ENCODE measurements at places on chromosomes 4 and X. TPM values are rescaled to one million over a fixed set of nuclear protein-coding genes. Genes with fewer than 3 reads are reported as not detected.
A peak's percentile ranks its signal among the peaks of the same experiment; 100 is the strongest.

GRCh38 chr4:113921089-113921794, 58.2 kb downstream of the ARSJ start:
- H3K4me3 ChIP-seq, result no peak overlapping the region
- no peak for DNase-seq
- no peaks in the 10 kb centered on the region for H3K4me1 ChIP-seq
- no peak overlapping the region for H3K27ac ChIP-seq

Gene SFRP2
- 1.4 TPM for total RNA-seq

- H3K27ac ChIP-seq, result no peak overlapping the region
- no peaks in the 10 kb centered on the region for H3K4me1 ChIP-seq
- H3K36me3 ChIP-seq, result no peaks in the 10 kb centered on the region
- no peak for DNase-seq
- no peaks in the 10 kb centered on the region for H3K27me3 ChIP-seq
- H3K4me3 ChIP-seq, result no peak overlapping the region
Observed at GRCh38 chr4:95386410-95386809, 162.4 kb downstream of the UNC5C start.

Gene MAGEB2
- total RNA-seq, result not detected

Gene DUX4
- not detected for total RNA-seq

Gene KLHL34
- 2.2 TPM for total RNA-seq

Gene SOWAHD
- not detected for total RNA-seq

GRCh38 chr4:105527081-105527480, 25.3 kb upstream of the ARHGEF38 start:
- no peaks in the 10 kb centered on the region for H3K27me3 ChIP-seq
- H3K27ac ChIP-seq, result no peak overlapping the region
- DNase-seq, result no peak
- H3K4me1 ChIP-seq, result no peaks in the 10 kb centered on the region
- H3K4me3 ChIP-seq, result no peak overlapping the region
- no peaks in the 10 kb centered on the region for H3K36me3 ChIP-seq

Gene COL4A6
- total RNA-seq, result 4.6 TPM

DNA sequence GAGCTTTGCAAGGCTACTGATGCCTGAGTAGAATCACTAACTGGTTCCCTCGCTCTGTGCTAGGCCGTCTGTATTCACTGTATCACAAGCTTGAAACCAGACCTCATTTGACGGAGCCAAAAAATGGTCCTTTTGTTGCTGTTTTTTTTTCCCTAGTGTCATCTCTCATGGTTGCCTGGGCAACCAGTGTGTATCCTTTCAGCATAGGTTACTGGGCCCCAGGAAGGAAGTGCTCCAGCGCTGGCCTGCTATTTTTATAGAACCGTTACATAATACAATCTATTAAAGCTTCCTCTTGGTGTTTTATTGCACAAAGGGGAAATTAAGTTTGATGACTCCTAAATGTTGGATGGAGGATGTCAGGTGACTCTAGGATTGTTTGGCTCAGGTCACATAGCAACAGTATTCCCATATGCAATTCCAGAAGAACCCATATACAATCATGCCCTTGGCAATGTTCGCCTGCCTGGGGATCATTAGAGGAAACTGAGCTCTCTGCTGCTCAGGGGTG, 220.4 kb downstream of the SPRY1 start:
- no peak overlapping the region for H3K4me3 ChIP-seq
- peak; percentile 82 for DNase-seq
- no peaks in the 10 kb centered on the region for H3K4me1 ChIP-seq
- H3K27ac ChIP-seq, result peak overlapping the region; percentile 48

Gene FAM9C
- total RNA-seq, result not detected

Gene RNF212
- total RNA-seq, result 1.9 TPM

Gene GSX2
- not detected for total RNA-seq

Gene TRAM1L1
- 0.90 TPM for total RNA-seq

DNA sequence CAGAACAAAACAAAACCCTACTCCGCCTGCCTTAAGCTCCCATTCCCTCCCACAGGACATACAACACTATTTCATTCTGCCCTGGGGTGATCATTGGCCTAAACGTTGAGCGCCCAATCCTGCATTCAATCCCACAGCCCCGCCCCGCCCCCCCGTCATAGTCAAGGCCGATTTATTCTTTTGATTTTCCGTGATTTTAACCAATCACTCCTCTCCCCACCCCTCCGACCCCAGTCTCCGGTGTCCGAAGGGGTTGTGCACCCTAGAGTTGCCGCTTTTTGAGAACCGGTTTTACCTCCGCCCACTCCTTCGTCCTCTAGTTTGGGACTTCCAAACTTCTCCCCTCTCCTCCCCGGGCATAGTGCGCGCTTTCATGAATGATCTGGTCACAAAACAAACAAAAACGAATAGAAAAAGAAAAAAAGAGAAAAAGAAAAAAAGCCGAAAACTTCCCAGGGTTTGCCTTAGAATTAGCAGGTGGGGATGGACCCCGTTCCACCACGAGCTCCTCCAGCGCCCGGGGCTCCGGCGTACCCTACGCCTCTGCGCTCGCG, 446 bp upstream of the UBE2A start:
- H3K4me3 ChIP-seq, result peak overlapping the region; percentile 70
- no peaks in the 10 kb centered on the region for H3K4me1 ChIP-seq
- H3K27ac ChIP-seq, result peak overlapping the region; percentile 95
- no peak for DNase-seq
- H3K27me3 ChIP-seq, result no peaks in the 10 kb centered on the region
- H3K36me3 ChIP-seq, result no peaks in the 10 kb centered on the region

Gene TLR3
- 3.5 TPM for total RNA-seq

- no peaks in the 10 kb centered on the region for H3K27me3 ChIP-seq
- no peak for DNase-seq
- H3K4me3 ChIP-seq, result no peak overlapping the region
- H3K27ac ChIP-seq, result no peak overlapping the region
- H3K36me3 ChIP-seq, result no peaks in the 10 kb centered on the region
Observed at GRCh38 chr4:181293014-181293413, 950.2 kb upstream of the TENM3 start.

DNA sequence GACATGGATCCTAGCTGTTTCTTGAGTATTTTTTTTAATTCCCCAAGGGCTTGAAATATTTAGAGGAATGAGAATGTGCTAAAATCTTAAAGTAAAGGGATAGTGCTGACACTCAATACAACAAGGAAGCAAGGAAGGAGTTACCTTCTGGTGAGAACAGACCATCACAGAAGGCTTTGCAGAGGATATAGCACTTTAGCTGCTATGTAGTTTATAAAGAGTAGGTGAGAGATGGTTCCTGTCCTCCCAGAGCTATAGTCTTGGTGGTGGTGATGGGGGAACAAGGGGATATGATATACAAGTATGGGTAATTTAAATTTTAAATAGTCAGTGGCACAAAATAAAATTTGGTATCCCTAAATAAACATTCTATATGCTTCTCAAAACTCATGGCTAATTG, 47.6 kb downstream of the MTHFD2L start:
- DNase-seq, result no peak
- H3K27me3 ChIP-seq, result no peaks in the 10 kb centered on the region
- peaks cover 14% of the 10 kb centered on the region for H3K36me3 ChIP-seq
- H3K4me3 ChIP-seq, result no peak overlapping the region
- peak overlapping the region; percentile 13 for H3K27ac ChIP-seq

DNA sequence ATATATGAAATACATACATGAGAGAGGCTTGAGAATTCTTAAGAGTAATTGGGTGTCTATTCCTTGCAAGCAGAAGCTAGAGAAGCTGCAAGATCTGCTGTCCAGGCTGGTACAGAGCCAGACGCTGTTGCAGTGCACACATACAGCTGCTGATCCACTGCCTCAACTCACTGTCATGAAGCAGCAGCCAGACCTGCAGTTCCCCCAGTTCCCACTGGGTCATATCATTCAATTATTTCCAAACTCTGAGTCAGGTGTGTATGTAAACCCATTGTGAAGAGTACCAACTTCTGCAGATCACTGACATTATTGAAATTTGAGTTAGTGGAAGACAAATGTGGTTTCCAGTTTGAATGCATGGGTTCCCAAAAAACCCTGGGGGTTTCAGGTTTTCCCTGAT, 1212.8 kb upstream of the ADGRL3 start:
- H3K27ac ChIP-seq, result no peak overlapping the region
- no peaks in the 10 kb centered on the region for H3K27me3 ChIP-seq
- H3K36me3 ChIP-seq, result no peaks in the 10 kb centered on the region
- H3K4me1 ChIP-seq, result no peaks in the 10 kb centered on the region
- DNase-seq, result no peak

GRCh38 chr4:27759611-27760575, 899.3 kb downstream of the STIM2 start:
- H3K27ac ChIP-seq, result no peak overlapping the region
- H3K36me3 ChIP-seq, result no peaks in the 10 kb centered on the region
- H3K27me3 ChIP-seq, result no peaks in the 10 kb centered on the region
- no peak for DNase-seq

DNA sequence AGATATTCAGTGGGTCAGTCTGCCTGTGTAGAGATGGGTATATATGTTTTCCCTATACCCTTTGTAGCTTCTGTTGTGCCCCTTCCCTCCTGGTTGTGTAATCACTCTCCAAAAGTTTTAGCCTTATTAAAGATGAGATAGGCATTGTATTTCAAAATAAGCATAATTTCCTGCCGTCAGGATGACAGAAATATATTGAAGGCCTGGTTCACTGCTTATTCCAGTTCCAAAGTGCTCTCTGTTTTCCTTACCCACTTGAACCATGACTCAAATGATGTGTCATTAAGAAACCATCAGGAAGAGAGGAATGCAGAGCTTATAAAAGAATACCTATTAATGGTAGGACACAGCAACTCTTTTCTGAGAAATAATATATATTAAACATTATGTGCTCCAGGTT, 178.5 kb downstream of the GABRB1 start:
- H3K4me1 ChIP-seq, result no peaks in the 10 kb centered on the region
- H3K27ac ChIP-seq, result no peak overlapping the region
- no peaks in the 10 kb centered on the region for H3K27me3 ChIP-seq
- no peak for DNase-seq

Gene SMIM9
- total RNA-seq, result not detected

Gene XAGE1A
- not detected for total RNA-seq
